ENCODE measurements at places on chromosomes 16 and 17. TPM values are rescaled to one million over a fixed set of nuclear protein-coding genes. Genes with fewer than 3 reads are reported as not detected.
A peak's percentile ranks its signal among the peaks of the same experiment; 100 is the strongest.

DNA sequence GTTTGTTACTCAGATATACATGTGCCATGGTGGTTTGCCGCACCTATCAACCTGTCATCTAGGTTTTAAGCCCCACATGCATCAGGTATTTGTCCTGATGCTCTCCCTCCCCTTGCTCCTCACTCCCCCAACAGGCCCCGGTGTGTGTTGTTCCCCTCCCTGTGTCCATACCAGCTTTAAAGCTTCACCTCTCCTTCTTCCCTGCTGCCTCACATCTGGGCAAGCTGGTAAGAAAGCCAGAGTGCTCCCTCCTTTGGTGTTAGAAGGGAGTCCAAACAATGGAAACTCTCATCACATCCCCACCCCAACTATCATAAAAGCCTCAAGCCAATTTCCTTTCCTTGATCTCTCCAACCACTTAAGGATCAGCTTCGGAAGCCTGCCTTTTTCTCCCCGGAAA, 1115.6 kb upstream of the GOT2 start:
- DNase-seq = no peak

DNA sequence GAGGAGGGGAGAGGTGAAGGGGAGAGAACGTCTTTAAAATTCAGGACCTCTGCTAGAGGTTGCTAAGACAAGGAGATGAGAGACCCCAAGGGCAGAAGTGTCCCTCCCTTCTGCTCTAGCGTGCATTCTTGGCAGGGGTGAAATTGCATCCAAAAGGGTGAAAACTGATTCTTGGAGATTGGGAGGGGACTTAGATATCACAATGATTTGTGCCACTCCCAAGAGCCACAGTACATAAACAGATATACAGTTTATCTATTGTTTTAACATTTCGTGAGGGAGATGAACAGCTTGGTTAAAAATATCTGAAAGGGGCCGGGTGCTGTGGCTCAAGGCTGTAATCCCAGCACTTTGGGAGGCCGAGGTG, 12.8 kb downstream of the CAVIN1 start:
- no peak for DNase-seq

DNA sequence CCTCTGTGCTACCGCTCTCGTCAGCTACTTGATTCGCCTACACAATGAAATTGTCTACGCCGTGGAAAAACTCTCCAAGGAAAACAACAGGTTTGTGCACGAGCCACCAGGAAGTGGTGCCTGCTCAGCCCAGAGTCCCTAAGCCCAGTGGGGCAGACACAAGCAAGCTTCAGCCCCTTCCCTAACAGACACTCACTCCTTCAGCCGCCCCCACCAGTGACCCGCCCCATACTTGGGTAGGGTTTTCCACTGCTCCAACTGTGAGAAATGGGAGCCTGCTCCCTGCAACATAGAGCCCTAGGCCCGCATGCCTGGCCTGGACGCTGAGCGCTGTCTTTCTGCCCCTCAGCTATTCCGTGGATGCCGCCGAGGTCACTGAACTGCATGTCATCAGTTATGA, 28.6 kb upstream of the ENDOV start:
- no peak for DNase-seq

DNA sequence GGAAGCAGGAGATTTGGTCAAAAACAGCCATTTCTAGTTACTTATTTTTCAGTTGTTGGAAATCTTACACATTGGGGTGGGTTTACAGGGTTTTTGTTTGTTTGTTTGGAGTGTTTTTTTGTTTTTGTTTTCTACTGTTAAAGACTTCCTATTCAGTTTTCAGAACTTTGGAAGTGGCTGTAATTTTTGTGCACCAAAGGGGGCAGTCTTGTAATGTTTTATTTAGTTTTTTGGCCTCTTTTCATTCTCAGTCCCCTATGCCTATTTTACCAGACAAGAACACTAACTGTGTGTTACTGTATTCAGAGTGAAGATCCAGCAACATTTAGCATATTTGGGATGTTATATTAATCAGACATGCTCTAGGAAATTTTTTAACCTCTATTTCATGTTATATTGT, 20.6 kb downstream of the TPPP3 start:
- peak; percentile 54 for DNase-seq

- DNase-seq = peak; percentile 77
Observed at GRCh38 chr16:12416136-12416787, 387.4 kb downstream of the CPPED1 start.

DNA sequence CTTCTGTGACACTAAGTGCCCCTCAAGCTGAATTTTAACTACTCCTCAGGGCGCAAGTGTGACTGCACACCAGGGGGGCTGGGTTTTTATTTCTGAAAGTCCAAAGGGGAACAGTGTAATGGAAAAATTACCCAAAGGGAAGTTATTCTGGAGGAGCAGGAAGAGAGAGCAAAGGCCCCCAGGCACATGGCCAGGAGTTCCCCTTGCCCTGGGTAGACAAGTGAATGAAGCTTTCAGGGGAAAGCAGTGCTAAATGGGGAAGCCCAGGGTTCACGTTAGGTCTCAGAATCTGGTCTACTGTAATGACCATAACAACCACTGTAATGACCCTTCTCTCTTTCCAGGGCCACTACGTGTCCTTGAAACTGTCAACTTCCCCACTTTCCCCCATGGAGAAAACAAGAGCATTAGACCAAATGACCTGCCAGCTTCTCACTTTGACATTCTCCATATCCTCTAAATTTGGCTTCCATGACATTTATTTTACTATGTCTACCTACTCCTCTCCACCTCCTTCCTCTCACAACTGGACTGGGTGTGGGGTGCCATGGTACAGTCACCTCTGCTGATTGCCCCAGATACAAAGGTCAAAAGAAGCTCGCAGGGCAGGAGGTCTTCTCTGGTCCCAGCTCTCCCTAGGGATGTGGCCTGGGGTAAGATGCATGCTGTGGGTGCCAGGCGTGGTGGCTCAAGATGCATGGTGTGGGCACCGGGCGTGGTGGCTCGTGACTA, 34.1 kb upstream of the MMP2 start:
- DNase-seq = peak; percentile 90

DNA sequence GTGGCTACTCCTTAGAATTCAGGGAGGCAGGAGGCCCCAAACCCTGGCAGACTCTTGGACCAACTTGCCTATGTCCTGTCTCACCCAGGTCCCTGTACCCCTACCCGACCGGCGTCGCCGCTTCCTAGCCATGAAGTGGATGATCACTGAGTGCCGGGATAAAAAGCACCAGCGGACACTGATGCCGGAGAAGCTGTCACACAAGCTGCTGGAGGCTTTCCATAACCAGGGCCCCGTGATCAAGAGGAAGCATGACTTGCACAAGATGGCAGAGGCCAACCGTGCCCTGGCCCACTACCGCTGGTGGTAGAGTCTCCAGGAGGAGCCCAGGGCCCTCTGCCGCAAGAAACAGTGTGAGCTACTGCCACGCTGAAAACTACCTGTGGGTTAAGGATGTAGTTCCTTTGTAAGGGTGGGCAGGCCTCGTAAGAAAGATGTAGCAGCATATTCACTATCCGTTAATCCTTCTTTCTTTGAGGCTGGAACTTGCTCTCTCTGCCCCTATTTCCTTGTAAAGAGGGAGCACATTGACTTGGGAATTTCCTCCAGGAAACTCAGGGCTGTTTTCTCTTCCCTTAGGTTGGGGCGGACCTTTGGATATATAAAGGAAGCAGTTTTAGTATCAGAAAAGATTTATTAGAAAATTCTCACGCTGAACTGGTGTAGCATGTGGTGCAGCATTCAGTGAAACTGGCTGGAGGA, 4.1 kb downstream of the MRPS7 start:
- no peak for DNase-seq

The KRTAP1-5 gene
- polyA plus RNA-seq = not detected

The CIITA gene
- 22.1 TPM for polyA plus RNA-seq

The ZSCAN10 gene
- polyA plus RNA-seq = not detected

The TEX14 gene
- not detected for polyA plus RNA-seq

The CCDC57 gene
- 17.1 TPM for polyA plus RNA-seq
